ENCODE measurements at places on chromosomes 11 and 22.

DNA sequence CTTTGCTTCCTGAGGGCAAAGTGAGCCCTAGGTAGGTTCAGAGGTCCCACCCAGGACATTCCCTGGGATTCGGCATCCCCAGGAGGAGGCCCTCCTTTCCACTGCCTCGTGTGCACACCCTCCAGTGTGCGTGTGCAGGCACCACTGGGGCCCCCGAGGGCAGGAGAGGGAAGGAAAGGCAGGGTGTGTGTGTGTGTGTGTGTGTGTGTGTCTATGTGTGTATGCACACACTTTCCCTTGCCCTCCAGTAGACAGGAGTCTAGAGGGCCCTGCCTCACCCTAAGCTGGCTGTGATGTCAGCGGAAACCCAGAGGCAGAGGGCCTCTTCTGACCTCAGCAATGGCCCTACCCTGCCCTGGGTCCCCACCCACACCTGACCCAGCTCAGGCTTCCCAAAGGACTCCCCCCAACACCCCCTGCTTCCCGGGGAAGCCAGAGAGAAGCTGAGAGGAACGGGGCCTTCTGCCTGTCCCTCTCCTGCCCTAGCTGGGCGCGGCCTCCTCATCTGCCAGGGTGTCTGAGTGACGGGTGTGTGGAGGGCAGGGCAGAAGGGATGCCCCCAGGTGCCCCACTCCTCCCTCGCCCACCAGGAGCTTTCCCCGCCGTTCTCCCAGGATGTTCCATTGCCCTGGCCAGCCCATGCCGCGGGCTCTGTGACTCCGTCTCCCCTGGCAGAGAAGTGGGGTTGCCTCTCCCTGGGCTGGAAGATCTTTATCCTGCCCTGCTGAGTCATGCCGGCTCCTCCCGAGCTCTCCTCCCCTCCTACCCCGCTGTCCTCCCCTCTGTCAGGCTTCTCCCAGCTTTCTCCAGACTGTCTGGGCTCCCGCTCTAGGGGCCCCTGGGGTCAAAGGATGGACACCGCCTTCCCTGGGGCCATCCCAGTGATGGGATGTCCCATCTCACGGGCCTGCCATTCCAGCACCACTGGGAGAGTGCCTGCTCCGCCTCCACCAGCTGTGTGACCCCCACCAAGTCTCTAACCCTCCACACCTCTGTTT, 6.0 kb upstream of the CLCF1 start:
- no peak for DNase-seq
- no peak overlapping the region for H3K4me3 ChIP-seq
- no peaks in the 10 kb centered on the region for H3K27me3 ChIP-seq
- H3K4me1 ChIP-seq: peaks cover 30% of the 10 kb centered on the region
- no peaks in the 10 kb centered on the region for H3K36me3 ChIP-seq

DNA sequence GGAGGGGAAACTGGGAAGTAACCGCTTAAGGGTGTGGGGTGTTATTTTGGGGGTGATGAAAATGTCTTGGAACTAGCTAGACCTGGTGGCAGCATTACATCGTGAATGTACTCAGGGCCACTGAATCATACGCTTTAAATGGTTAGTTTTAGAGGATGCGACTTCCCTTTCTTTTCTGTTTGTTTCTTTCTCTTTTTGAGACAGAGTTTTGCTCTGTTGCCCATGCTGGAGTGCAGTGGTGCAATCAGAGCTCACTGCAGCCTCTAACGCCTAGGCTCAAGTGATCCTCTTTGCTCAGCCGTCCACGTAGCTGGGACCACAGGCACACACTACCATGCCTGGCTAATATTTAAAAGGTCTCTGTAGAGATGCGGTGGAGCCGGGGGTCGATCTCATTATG, 5.6 kb upstream of the MIAT start:
- peaks cover 2% of the 10 kb centered on the region for H3K27me3 ChIP-seq
- H3K4me3 ChIP-seq: no peak overlapping the region
- DNase-seq: no peak
- no peaks in the 10 kb centered on the region for H3K36me3 ChIP-seq
- no peak overlapping the region for H3K27ac ChIP-seq

- no peaks in the 10 kb centered on the region for H3K27me3 ChIP-seq
- H3K4me1 ChIP-seq: peaks cover 57% of the 10 kb centered on the region
- H3K36me3 ChIP-seq: peaks cover 2% of the 10 kb centered on the region
- peak; percentile 57 for DNase-seq
Measured at GRCh38 chr11:122668562-122669090, 13.1 kb downstream of the UBASH3B start.

- H3K4me3 ChIP-seq: no peak overlapping the region
- H3K36me3 ChIP-seq: no peaks in the 10 kb centered on the region
- no peak for DNase-seq
- H3K27me3 ChIP-seq: no peaks in the 10 kb centered on the region
- H3K27ac ChIP-seq: no peak overlapping the region
- no peaks in the 10 kb centered on the region for H3K4me1 ChIP-seq
Measured at GRCh38 chr22:46638601-46639431, 18.6 kb downstream of the GRAMD4 start.

- peak overlapping the region; percentile 35 for H3K27ac ChIP-seq
- H3K36me3 ChIP-seq: no peaks in the 10 kb centered on the region
- H3K4me3 ChIP-seq: no peak overlapping the region
- H3K27me3 ChIP-seq: no peaks in the 10 kb centered on the region
Measured at GRCh38 chr11:61091373-61092279, 10.7 kb upstream of the CD5 start.

DNA sequence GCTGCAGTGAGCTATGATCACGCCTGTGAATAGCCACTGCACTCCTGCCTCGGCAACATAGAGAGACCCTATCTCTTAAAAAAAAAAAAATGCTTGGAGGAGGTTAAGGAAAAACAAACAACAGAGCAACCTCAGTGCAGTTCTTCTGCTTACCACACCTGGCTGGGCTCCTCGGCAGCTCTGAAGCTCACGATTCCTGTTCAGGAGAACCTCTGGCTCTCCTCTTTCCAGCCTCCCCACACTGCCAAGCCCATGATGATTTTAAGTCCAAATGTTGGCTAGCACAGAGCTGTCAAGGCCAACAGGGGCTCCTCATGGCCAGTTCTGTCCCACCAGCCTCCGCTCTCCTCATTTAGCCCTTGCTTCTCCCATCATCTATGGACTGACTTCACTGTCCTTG, 69.7 kb upstream of the ARFGAP3 start:
- no peaks in the 10 kb centered on the region for H3K27me3 ChIP-seq
- H3K4me1 ChIP-seq: peaks cover 72% of the 10 kb centered on the region
- no peaks in the 10 kb centered on the region for H3K36me3 ChIP-seq
- no peak for DNase-seq
- no peak overlapping the region for H3K27ac ChIP-seq
